ENCODE measurements at places on chromosomes 6 and 20. TPM values are rescaled to one million over a fixed set of nuclear protein-coding genes. Genes with fewer than 3 reads are reported as not detected.

GRCh38 chr6:108895571-108895970, 47.3 kb downstream of the ARMC2 start:
- DNase-seq = no peak
- H3K4me1 ChIP-seq = peaks cover 32% of the 10 kb centered on the region
- peak overlapping the region; percentile 45 for H3K27ac ChIP-seq
- no peaks in the 10 kb centered on the region for H3K36me3 ChIP-seq
- no peak overlapping the region for H3K4me3 ChIP-seq

DNA sequence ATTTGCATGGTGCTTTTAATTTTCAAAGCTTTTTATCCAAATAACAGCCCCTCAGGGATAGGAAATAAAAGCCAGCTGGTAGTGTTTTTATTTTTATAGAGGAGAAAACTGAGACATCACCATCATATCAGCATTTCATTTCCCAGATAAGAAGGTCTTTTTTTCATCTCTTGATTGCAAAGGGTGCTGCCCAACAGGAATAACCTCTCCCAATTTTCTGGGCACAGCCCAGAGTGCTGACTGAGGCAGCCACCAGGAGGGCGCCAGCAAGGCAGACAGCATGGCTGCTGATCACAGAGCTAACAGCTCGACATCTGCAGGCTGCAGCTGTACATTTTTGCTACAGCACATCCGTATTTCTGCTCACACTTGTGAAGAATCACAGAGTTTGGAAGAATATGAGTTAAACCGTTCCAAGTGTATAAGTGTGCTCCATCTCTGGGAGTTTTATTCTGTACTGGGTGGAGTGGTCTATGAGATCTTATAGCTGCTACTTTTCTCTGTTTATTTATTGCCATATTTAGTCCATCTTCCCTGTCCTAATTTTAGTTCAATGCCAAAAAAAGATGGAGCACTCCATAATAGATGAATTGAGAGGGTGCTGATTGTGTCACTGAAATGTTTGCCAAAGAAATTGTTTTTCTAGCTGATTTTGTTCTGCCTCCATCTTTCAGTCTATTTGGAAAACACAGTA, 85.5 kb upstream of the C20orf144 start:
- no peak overlapping the region for H3K4me3 ChIP-seq
- H3K36me3 ChIP-seq = no peaks in the 10 kb centered on the region
- no peaks in the 10 kb centered on the region for H3K27me3 ChIP-seq
- DNase-seq = no peak
- no peak overlapping the region for H3K27ac ChIP-seq

DNA sequence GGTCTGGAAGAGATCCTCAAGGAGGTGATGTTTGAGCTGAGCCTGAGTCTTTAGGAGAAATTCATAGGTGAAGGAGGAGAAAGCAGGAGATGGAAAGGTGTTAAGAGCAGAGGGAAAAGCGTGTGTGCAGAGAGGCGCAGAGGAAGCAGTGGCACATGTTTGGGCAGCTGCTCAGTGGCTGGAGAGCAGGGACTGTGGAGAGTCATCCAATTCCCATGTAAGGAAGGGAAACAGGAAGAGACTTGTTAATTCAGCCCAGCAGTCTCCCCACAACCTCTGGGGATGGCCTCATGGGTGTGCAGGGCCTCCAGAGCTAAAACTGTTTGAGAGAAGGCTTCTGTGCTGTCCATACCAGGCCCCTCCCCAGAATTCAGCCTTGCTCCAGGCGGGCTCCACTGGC, 16.2 kb downstream of the AAR2 start:
- H3K4me1 ChIP-seq = no peaks in the 10 kb centered on the region
- no peak for DNase-seq
- H3K36me3 ChIP-seq = peaks cover 21% of the 10 kb centered on the region
- no peak overlapping the region for H3K27ac ChIP-seq
- no peak overlapping the region for H3K4me3 ChIP-seq

GRCh38 chr6:116369964-116370759, 585 bp upstream of the DSE start:
- no peak for DNase-seq
- H3K27ac ChIP-seq = peak overlapping the region; percentile 90
- no peaks in the 10 kb centered on the region for H3K27me3 ChIP-seq
- H3K36me3 ChIP-seq = no peaks in the 10 kb centered on the region

- no peak for DNase-seq
- peak overlapping the region; percentile 96 for H3K27ac ChIP-seq
- no peaks in the 10 kb centered on the region for H3K27me3 ChIP-seq
- H3K36me3 ChIP-seq = peaks cover 3% of the 10 kb centered on the region
- peaks cover 6% of the 10 kb centered on the region for H3K4me1 ChIP-seq
These were observed 611 bp upstream of the RAB22A start for GRCh38 chr20:58308680-58309527.

DNA sequence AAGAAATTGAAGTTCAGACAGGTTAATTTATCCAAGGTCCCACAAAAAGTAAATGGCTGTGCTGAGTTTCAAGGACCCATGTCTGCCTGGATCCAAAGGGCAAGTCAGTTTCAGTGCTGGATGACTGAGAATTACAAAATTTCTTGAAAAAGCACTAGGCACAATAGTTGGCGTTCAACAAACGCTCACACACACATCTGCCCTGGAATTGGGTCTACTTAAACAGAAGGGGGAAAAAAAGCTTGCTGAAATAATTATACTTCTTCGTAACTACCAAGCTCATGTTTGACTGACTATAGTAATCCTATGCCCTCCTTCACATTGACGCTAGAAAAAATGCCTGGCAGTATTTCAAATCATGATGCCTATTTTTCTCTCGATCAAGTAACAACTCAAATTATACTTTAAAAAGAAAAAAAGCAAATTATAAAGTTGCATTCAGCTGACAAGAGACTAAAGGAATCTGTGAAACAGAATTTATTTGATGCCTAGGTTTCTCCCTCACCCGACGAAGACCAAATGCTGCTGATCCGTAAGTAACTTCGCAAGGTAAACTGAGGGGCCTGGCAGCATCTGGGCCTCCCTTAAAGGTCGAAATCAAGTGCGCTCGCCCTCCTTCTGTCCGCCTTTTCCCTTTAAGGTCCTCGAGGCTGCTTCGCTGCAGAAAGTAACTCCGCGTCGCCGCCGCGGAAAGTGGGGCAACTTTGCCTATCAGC, 650 bp upstream of the CD2AP start:
- H3K27ac ChIP-seq = peak overlapping the region; percentile 100
- H3K4me1 ChIP-seq = peaks cover 42% of the 10 kb centered on the region
- DNase-seq = no peak
- no peaks in the 10 kb centered on the region for H3K27me3 ChIP-seq
- H3K4me3 ChIP-seq = peak overlapping the region; percentile 97

GRCh38 chr6:56909115-56909907, 45.6 kb upstream of the BEND6 start:
- DNase-seq = no peak
- no peaks in the 10 kb centered on the region for H3K4me1 ChIP-seq
- no peak overlapping the region for H3K4me3 ChIP-seq

LST1 gene
- 5.1 TPM for total RNA-seq

ETV7 gene
- total RNA-seq = 2.5 TPM

THBS2 gene
- total RNA-seq = 25.0 TPM

DNA sequence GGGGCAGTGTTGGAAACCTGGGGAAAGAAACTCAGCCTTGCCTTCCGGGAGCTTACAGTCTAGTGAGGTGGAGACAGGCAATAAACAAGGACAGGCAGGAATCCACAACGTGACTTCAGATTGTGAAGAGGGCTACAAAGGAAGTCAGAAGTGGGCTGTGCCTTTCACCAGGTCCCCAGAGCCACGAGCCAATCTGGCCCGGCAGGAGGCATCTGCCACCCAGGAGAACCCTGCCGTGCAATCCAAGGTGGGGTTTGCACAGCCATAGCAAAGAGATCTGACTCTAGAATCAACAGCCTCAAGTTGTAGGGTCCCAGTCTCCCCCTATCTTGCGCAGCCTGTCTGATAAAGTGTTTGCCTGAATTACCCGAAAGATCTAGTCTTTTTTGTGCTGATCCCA, 5.5 kb downstream of the SLC32A1 start:
- H3K36me3 ChIP-seq = no peaks in the 10 kb centered on the region
- no peak overlapping the region for H3K27ac ChIP-seq
- no peak for DNase-seq
- peaks cover 72% of the 10 kb centered on the region for H3K4me1 ChIP-seq
- H3K4me3 ChIP-seq = no peak overlapping the region
- H3K27me3 ChIP-seq = peaks cover 74% of the 10 kb centered on the region

NKAIN4 gene
- total RNA-seq = not detected

DNA sequence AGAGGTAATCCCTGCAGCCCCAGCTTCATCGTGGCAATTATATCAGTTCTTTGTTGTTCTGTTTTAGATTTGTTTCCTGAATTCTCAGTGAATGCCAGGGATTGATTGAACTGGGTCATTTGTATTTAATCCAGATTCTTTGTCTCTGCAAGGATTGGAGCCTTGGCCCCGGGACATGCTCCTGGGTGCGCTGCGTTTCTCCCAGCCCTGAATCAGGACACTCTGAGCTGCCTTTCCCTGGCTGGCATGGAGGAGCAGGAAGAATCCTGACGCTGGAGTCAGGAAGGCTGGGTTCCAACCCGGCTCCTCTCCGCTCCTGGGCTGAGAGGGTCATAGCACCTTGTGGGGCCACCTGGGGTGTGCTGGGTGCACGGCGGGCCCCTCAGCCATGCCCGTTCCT, 545.6 kb downstream of the QKI start:
- no peaks in the 10 kb centered on the region for H3K36me3 ChIP-seq
- no peak overlapping the region for H3K27ac ChIP-seq

SOX18 gene
- 1.3 TPM for total RNA-seq

DNA sequence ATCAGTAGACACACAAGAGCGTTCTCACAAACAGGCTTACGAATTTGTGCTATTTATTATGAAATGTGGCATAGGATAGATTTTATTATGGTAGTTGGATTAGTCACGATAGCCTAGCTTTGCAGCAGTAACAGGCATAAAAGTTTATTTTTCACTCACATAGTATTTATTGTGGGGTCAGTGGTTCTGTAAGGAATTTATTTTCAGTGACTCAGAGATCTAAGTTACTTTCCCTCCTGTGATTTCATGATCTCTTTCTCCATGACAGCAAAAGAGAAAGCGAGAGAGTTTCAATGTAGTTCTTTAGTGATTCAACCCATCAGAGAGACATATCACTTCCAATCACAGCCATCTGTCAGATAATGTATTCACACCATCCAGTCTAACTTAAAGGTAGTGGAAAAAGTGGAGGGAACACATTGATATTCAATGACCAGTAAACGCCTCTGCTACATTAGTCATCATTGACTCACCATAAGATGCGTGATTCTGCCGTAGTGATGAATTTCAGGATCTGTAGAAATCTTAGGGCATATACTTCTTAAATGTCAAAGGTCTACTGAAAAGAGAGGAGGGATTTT, 605.5 kb downstream of the HDGFL1 start:
- no peak overlapping the region for H3K4me3 ChIP-seq
- H3K4me1 ChIP-seq = no peaks in the 10 kb centered on the region
- H3K36me3 ChIP-seq = no peaks in the 10 kb centered on the region
- DNase-seq = no peak
